HT-29 (cell line): ENCODE measurements at places on chromosomes 5 and 9.

DNA sequence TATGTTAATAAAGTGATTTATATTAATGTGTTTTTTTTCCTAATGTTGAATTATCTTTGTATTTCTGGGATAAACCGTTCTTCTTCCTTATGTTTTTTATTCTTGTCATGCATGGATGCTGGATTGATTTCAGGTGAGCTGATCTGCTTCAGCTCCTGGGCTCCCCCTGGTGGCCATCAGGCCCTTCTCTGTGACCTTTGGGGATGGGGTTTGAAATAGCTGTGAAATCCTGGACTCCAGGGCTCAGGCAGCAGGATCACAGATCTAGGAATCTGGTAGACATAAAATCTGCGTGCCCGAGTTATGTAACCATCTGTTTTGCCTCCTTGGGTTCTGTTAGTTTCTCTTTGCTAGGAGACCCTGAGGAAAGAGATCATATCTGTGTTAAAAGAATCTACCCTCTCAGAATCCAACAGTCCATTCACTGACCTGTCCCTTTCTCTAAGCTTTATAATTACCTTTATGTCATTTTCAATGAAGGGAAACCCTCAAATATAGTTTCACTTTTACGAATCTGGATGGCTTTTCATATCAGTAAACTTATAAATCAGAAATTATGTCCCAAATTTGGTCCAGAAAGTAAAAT, 12.2 kb upstream of the OR13J1 start:
- DNase-seq, result peak; percentile 85

- DNase-seq, result no peak
These were observed 96.2 kb upstream of the GDNF start for GRCh38 chr5:37936091-37936490.

- no peak for DNase-seq
These were observed 9.5 kb upstream of the GLDC start for GRCh38 chr9:6655036-6655435.

DNA sequence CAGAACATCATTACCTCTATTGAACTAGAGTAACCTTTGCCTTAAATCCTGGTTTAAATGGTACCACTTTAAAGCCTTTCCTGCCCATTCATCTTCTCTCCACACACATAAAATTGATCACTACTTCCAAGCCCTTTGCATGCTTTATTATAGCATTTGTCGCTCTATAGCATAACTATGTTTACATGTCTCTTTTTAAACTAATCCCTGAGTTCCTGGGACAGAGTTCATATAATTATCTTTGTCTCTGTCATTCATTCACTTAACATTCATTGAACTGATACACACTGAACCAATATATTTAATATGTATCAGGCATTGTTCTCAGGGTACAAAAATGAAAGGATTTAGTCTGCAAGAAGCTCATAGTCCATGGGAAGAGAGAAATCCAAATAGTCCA, 37.3 kb downstream of the RECK start:
- DNase-seq, result no peak

- peak; percentile 55 for DNase-seq
These were observed 16.1 kb downstream of the B4GALT1 start for GRCh38 chr9:33151007-33151557.

DNA sequence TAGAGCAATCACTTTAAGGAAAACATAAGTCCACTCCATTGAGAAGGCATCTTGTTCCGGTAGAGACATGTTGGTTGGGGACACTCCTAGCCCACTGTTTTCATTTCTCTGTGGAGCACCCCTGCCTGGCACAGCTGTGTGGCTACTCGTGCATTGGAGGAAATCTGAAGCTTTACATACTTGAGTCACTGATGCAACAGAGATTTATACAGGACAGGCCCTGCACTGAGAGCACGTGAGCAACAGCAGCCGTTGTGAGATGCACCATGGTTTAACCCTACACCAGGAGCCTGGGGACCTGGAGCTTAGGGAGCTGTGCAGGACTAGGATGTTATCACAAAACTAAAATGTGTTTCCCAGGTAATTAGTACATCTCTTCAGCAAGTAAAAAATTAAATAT, 230.7 kb upstream of the IRX1 start:
- DNase-seq, result no peak

- DNase-seq, result no peak
These were observed 286.7 kb upstream of the IL12B start for GRCh38 chr5:159616952-159617351.

- DNase-seq, result no peak
These were observed 23.5 kb downstream of the NTNG2 start for GRCh38 chr9:132185073-132186009.

DNA sequence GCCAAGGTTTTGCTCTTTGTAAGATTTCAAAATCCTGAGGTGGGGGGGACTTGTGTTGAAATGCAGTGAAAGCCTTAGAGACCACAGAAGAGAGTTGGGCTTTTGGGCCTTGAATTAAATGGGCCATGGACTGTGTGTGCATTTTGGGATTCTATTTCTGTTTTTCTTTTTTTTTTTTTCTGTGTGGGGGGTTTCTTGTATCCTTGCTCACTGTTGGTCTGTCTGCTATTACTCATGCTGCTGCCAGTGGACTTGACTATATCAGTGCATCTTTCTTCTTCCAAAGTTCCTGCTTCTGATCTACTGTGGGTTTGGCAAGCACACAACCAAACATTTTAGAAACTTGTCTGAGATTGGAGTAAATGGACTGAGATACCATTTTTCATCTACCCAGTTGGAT, 344.9 kb downstream of the ARL15 start:
- no peak for DNase-seq

DNA sequence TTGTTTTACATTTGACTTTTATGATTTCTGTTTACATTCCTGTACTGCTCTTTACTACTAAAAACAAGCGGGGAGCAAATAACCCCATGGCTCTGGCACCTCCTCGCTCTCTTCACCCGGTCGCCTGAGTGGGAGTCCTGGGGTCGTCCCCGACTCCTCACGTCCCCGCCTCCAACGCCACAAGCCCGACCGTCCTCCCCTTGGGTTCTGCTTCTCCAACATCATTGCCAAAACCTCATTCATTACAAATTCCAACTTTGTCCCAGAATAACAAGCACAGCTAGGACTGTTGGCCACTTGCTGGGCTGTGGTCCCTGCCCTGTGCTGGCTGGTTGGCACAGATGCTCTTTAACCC, 35.1 kb downstream of the MRPL36 start:
- DNase-seq, result no peak

DNA sequence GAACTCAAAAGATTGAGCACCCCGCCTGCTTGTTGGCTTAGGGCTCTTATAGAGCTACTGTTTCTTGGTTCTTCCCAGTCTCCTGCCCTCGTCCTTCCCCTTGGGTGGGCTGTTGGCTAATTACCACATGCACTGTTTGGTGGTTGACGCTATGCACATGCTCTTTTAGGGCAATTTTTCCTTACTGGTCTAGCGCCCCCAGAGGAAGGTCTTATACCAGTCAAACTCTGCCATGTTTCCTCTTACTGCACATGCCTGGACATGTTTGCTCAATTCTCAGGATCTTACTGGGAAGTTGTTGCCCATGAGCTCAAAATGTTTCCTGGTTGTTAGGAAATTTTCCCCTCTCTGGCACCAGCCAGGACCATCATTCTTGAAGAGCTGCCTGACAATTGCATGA, 101.9 kb downstream of the SLC28A3 start:
- peak; percentile 50 for DNase-seq

DNA sequence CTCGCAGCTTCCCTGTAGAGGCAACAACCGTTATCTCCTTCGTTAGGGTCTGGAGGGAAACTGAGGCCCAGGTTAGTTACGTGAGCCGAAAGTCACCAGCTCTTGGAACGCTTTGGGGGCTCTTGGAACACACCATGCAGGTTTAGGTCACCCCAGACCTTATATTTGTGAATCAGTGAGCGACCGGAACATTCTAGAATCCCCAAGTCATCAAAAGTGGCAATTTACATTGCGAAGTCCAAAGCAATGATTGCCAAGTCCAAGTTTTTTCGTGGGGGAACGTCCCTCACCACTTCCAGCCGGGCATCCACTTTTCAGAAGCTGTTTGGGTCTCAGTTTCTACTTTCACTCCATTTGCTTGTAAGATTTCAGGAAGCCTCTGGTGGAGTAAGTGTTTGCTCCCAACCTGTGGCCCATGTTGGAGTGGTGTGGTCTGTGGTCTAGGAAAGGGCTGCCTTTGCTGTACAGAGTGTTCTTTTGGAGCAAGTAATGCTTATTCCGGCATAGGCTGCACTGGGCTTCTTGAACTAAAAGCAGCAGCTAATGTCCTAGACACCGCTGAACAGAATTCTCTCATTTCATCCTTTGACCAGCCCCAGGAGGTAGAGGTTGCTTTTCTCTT, 32.8 kb upstream of the SPRY4 start:
- no peak for DNase-seq
